ENCODE measurements at places on chromosomes 2 and 18.
A peak's percentile ranks its signal among the peaks of the same experiment; 100 is the strongest.

- no peak for DNase-seq
These were observed 220.4 kb upstream of the MEX3C start for GRCh38 chr18:51417643-51418483.

GRCh38 chr18:47418746-47419145, 167.3 kb upstream of the SKOR2 start:
- peak; percentile 20 for DNase-seq

DNA sequence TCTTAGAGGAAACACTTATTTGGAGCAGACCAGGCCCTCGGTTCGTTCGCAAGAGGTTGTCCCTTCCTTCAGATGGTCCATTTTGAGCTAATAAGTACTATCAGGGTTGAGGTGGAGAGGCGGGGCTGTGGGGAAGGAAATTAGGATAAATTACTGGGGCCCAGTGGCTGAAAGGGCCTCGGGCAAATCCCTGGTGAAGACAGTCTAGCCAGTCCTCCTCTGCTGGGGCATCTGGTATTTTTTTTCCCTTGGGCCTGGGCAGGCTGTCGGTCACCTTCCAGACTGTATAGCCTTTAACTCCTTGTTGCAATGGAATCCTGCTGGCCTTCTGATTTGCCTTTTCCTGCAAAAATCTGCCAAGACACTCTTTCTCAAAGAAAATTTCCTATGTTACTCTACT, 1.7 kb upstream of the MYO3B start:
- no peak for DNase-seq

- DNase-seq: no peak
These were observed 77.1 kb upstream of the EPHA4 start for GRCh38 chr2:221649051-221649775.

- DNase-seq: no peak
These were observed 641.7 kb downstream of the NR4A2 start for GRCh38 chr2:155690785-155691184.

DNA sequence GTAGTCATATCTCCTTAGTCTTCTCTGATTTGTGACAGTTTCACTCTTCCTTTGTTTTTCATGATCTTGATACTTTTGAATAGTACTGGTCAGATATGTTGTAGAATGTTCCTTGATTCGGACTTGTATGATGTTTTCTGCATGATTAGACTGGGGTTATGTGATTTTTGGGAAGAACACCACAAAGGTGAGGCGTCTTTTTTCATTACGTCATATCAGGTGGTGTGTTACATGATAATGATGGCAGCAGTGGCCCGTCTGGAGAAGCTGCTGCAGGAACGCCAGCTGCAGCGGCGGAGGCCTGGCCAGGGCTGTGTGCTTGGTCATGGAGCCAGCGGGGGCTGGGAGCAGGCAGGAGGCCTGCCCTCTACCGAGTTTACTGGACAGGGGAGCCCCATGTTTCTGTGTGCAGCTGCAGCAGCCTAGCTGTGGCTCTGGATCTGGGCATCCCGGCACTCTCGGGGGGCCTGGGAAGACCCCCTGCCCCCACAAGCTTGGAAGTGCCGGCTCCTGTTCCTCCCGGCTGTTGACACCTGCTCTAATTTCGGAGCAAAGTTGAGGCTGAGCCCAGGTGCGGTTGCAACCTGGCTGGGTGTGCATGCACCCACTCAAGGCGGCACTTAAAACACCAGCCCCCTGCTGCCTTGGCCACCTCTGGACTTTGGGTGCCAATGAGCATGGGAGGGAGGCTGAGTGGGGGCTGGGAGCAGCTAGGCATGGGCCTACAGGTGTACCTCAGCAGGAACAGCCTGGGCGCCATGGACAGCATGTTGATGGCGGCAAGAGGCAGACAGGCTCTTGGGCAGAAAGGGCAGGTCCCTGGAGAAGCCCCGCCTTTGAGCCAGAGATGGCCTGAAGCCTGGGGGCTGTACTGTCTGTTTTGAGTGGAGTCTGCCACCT, 26.1 kb downstream of the SLC4A10 start:
- DNase-seq: no peak

- peak; percentile 43 for DNase-seq
These were observed 807 bp upstream of the CREB1 start for GRCh38 chr2:207528980-207529329.

DNA sequence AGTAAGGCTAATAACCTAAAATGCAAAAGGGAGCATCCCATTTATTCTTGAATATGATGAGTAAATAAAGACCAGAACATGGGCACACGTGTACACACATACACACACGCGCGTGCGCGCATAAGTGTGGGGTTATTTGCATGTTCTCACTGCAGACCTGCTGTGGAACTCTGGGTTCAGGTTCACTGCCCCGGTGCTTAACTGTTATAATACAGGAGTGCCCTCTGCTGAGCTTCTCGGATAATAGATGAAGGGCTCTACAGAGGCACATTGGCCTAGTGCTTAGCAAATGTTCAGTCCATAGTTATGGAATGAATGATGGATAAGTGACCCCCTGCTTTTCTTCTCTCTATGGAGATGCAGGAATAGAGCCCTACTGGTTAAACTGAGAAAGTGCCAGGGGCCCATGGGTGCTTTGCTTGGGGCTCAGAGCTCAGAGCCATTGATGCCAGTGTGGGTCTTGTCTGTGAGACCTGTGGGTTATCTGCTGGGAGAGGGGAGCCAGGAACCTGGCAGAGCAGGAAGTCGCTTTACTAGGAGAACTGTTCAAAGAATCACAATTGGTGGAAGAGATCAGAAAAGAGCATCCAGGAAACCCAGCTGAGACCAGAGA, 3.6 kb upstream of the ARL4C start:
- peak; percentile 66 for DNase-seq

- DNase-seq: no peak
These were observed 77.3 kb downstream of the TEX51 start for GRCh38 chr2:126975671-126976655.

DNA sequence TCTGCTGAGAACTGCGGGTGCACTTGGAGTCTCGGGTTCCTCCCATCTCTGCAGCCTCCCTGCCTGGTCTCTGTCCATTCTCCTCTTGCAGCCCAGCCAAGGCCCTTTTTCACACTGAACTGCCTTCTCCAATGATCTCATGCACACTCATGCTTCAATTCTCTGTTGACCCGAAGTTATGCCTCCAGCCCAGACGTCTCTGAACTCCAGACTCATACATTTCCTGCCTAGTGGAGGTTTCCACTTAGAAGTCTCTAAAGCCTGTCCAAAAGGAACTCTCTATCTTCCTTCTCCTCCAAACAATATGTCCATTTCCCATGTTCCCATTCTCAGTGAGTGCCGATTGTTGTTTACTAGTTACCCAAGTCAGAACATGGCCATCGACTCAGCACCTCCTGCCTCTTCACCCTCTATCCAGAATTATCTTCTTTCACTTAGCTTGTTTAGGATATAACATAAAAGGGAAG, 155.2 kb downstream of the IRS1 start:
- DNase-seq: peak; percentile 56

GRCh38 chr18:68648191-68648590, 66.7 kb downstream of the TMX3 start:
- DNase-seq: no peak

GRCh38 chr2:172095905-172096625, 6.6 kb downstream of the DLX2 start:
- DNase-seq: no peak

GRCh38 chr2:164260506-164260905, 360.8 kb downstream of the GRB14 start:
- DNase-seq: no peak

DNA sequence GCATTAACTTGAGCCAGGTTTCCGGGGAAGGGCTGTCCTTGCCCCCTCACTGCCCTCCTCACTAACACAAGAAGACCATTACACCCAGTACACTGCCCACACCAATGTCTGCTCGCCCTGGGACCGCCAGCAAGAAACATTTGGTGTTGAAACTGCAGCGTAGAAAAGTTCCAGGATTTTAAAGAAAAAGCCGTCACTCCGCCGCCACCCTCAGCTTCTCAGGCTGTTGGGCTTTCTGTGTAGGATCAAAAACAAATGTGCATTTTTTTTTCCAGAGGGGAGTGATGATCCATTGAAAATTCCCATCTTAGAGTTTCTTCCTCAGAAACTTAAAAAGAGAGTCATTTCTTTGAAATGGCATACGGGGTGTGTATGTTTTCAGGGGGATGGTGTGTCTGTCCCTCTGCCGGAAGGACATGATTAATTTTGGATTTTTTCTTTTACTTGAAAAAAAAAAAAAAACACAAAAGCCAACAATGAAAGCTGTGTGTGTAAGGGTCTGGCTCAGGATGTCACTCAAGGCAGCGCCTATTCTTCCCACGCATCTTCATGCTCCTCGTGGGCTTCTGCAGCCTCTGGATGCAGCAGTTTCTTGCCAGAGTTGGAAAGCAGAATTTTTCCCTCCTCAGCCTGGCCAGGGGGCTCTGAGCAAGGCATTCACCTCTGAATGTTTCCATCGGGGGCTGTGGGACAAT, 184.9 kb downstream of the GLI2 start:
- peak; percentile 17 for DNase-seq

DNA sequence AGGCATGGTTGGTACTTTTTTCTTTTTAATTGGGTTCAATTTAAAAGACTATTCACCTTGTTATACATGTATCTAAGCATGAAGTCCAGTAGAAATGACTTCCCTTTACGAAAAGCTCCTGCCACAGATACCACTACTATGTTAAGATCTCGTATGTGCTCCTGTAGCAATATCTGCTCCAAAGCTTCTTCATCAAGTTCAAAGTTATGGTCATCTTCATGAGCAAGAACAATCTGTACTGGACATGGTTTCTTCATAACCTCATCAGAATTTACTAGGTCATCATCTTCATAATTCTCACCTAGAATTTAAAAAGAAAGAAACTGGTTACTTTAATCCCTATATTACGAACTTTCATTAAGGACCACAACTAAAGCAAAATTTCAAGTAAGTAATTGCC, 33.9 kb downstream of the ATL2 start:
- DNase-seq: no peak

DNA sequence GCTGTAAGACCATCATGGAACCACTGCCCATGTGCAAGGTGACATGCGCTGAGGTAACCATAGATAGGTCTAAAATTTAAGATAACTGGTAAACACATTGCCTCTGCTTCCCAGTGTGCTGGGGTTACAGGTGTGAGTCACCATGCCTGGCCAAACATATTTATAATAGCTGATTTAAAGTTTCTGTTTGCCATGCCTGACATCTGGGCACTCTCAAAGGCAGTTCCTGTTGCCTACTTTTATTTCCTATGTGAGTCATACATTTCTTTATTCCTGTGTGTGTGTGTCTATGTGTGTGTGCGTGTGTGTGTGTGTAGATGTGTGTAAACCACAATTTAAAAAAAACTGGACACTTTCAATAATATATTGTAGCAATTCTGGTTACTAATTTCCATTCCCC, 415.2 kb upstream of the NETO1 start:
- no peak for DNase-seq

DNA sequence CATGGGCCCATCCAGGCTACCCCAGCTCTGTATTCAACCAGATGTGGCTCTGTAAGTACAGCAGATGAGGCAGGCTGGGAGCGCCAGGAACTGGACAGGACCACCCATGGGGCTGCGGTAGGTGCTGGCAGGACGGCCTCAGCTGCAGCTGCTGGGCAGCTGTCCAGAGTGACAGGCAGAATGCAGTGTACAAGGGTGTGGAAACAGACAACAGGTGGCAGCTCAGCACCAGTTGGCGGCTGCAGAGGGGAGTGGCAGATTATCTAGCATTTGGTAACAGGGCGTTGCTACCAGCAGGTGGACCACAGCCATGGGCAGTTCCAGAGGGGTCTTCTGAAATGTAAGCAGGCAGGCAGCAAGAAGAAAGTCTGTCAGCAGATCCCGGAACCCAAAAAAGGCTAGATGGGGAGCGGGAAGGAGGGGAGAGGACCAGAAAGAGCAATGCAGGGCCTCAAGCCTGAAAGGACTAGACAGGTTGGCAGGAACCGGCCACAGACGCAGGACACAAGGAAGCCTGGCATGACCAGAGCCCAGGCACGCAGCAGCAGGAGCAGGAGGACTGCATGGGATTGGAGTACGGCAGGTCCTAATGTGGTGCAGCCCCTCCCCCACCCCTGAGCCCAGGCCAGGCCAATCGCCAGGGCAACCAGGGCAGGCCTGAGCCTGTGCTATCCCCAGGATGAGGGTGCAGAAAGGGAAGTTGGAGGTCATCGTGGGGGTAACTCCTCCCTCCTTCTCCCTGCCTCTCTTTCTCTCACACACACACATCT, 24.7 kb downstream of the PKDCC start:
- DNase-seq: no peak

DNA sequence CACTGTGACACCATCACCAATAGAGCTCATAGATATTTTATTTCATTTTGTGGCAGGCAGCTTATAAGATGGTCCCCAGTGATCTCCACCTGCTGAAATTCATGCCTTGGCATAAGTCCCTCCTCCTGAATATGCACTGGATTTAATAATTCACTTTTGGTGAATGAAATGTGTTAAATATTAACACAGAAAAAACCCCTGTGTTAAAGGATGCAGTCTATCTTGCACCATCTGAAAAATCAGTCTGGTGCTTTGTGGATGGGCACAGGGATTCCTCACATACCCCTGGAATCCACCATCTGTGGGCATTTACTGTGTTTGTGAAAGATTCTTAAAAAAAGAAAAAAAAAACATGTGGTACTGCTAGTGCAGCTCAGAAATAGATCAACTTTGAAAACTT, 26.1 kb upstream of the WIPF1 start:
- no peak for DNase-seq

GRCh38 chr2:58156780-58157179, 84.3 kb downstream of the FANCL start:
- peak; percentile 66 for DNase-seq

GRCh38 chr18:65567372-65567771, 183.4 kb upstream of the CDH7 start:
- DNase-seq: no peak

- no peak for DNase-seq
These were observed 47.6 kb downstream of the PDE1A start for GRCh38 chr2:182379241-182379640.

- DNase-seq: no peak
These were observed 26.7 kb downstream of the ITGA4 start for GRCh38 chr2:181483876-181484275.

DNA sequence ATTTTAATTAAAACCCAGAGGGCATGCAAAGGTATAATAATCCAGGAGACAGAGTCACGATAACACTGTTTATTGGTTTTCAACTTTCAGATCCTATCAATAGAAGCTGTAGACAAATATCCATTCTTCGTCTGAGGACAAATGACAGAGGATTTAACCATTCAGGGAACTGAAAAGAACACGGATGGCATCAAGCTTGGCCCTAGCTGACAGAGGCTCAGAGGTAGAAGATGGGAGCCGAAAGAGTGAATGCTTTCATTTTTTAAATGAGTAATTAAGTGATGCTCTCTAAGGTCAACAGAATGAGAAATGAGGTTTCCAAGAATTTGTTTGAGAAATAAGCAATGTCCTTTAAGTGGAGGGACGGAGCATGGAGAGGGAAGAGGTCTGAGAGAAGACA, 62.1 kb downstream of the BCL2 start:
- no peak for DNase-seq

DNA sequence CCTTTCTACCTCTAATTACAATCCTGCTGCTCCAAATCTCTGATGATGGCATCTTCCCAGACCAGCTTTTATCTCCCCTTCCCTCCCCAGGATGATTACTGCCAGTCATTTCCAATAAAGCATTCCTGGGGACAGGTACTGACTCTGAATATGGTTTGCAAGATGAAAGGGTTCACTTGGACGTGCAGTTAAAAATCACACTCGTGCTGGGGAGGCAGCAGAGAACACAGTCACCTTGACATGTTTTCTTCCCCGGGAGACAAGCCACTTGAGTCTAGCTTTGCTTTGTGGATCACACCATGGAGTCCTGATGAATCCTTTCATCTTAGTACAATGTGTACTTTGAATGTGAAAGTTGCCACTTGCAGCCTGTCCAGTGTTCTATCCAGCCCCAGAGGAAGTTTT, 175.0 kb downstream of the ALPK2 start:
- no peak for DNase-seq

Measured in AG08395 (cell line).